ENCODE measurements at places on chromosomes 2 and 18. TPM values are rescaled to one million over a fixed set of nuclear protein-coding genes. Genes with fewer than 3 reads are reported as not detected.

Gene IL1R2
- 11.8 TPM for total RNA-seq

Gene ALPG
- not detected for total RNA-seq

Gene FHOD3
- total RNA-seq, result not detected

Gene ALK
- 0.05 TPM for total RNA-seq

Gene OTOF
- 2.7 TPM for total RNA-seq

Gene EPB41L3
- 15.0 TPM for total RNA-seq

Gene MXD1
- 20.7 TPM for total RNA-seq

Gene SIGLEC15
- total RNA-seq, result not detected

All from activated naive CD4-positive, alpha-beta T cell treated with anti-CD3 and anti-CD28 coated beads, Interleukin-2, amount 50 U/mL, for 72 hours (primary cell).